ENCODE measurements at places on chromosomes 11 and 22.
A peak's percentile ranks its signal among the peaks of the same experiment; 100 is the strongest.

- no peak for DNase-seq
Measured at GRCh38 chr22:29095459-29095858, 22.6 kb downstream of the KREMEN1 start.

- no peak for DNase-seq
Measured at GRCh38 chr11:96272529-96273222, 70.3 kb downstream of the MAML2 start.

DNA sequence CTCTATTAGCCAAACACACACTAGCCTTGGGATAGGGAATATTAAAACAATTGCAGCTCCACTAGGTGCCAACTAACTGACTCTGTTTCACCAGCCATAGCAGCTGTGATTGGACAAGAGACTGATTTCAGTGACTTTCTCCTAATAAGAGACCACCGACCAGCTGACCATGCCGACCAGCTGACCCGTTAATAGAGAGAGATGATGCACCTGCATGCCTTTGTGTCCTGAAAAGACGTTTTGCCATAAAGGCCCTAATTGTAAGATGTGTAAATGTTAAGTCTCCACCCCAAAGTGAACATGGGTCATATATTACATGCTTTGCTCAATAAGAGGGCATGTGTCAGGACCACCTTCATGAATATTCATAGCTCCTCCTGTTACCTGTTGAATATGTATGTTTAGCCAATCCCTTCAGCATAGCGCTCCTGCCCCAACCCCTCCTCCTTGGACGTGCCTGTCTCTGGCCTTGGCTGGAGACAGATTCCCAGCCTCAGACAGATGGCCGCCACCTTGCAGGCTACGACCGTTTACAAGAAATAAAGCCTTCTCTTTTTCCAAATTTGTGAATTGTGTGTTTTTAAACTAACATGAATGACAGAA is 1.3 kb upstream of the NADSYN1 start:
- DNase-seq = no peak

DNA sequence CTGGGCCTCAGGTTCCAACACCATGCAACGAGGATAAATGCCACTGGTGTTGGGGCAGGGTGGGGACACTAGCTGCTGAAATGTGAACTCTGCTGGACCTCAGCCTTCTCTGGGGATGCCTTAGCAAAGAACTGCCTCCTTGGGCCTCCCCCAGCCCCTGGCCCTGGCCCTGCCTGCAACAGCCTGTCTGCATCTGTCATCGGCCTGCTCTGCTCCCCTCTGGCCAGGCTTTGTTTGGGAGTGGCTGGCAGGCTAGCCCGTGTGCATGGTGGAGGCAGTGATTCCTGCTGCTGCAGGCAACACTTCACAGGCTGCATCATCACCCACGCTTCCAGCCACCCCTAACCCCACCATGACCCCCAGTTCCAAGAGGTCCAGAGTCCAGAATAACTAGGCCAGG is 11.5 kb upstream of the MYOD1 start:
- DNase-seq = no peak

DNA sequence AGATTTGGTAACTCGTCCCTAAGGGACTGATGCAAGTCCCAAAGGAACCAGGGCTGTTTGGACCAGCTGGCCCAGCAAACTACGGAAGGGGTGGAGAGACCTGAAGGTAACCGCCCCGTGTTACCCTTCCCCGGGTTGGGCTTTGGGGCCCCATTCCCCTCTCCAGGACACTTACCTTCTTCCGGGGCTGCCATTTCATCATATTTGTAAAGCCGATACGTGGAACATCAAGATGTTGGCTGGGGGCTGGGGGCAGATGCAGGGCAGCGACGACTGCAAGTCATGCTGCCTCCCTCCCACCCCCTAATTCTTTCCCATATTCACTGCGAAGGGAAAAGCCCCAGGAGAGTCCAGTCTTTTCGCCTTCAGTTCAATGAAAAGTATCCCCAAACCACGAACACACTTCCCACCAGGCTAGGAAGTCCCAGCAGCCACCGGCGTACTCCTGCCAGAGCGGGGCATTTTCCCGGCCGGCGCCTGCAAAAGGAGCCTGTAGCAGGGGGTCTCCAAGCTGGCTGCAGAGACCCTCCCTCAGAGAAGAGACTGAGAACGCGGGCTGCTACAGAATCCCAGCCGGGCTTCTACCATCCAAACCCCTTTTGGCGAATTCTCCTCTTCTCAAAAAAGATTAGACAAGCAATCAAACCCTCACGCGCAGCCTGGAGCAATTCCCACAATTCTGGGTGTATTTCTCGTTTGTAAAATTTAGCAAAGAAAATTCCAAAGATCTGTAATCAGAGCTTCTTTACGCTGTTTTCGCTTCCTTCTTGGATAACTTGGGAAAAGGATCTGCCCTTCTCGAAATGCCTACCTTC is 236.7 kb downstream of the TTC28 start:
- peak; percentile 39 for DNase-seq
